GM23248 (cell line): ENCODE measurements at places on chromosomes 11 and 22.

DNA sequence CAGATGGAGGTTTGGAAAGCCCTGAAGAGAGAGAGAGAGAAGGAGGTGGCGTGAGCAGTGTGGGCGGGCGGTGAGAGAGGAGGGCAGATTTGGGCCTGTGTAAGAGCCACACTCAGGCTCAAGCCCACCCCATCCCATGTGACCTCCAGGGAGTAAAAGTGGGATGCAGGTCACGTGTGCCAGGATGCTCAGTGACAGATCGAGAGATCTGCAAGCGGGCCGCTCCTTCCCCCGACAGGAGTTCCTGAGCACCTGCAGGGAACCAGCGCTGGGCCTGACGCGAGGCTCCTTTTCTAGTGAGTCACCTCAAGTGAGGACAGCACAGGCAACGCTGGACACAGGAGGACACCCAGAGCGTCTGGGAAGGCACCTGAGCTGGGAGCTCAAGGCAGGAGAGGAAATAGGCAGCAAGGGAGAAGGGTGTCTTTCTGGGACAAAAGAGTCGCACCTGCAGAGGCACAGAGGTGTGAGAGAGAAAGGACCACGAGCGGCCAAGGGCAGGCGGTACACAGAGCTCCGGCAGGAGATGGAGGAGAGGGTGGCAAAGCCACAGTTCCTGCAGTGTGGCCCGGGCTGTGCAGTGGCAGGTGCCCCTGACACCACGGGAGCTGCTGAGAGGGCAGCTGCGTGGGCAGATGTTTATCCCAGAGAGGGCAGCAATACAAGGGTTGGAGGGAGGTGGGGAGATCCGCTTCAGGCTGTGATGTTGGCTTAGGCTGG lies 1294.8 kb downstream of the TBC1D22A start:
- DNase-seq, result no peak

GRCh38 chr22:27877501-27877900 lies 41.6 kb downstream of the PITPNB start:
- DNase-seq, result no peak

DNA sequence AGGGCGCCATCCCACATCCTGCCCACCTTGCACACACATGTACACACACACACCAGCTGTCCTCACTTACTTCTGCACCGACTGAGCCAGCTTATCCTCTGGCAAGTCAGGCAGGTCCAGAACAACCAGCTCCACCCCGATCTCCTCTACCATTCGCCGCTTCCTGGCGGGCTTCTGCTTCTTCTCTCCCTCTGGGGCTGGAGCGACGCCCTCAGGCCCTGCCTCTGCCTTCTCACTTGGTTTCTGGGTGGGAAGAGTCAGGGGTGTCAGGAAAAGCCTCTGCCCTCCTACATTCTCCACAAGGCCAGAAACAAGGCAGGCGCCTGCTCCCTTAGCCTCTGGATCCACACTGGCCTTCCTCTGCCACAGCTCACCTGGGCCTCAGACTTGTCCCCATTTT lies 8.4 kb downstream of the HYOU1 start:
- no peak for DNase-seq

DNA sequence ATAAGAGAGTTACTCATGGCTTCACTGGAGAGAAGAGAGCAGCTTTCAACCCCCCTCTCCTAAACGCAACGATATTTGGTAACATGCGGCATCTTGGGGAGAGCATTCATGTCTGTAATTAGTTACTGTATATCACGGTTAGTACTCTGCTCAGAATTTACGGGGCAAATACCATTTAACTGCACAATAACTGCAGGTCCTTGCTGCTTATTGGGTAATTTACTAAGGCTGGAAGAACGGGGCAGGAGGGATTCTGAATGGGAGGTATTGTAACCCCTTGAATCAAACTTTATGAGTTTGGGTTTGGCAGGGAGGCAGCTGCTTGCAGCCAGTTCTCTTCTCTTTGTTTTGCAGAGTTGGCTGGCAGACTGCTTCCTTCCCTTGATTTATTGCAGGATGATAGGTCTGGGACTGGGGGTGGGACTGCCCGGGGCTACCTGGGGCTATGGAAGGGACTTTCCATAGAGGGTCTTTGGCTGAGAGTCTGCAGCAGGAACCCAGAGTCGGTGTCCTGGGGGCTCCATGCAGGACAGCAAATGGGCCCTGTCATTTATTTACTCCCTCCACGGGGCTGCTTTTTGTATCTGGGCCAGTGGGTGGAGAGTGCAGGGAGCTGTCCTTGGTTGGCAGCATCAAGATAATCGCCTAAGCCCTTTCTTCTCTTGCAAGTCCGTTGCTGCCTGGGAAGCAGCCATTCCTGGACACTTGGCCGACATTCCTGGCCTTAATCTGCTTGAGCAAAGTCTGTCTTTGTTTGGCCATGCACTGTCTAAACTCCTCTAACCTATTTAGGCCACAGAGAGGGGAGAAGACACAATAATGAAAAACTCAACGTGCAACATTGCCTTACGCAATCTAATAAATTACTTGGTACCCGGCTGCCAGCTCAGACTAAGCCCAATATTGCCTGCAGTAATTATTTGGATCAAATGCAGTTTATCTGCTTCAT lies 188.9 kb downstream of the ST3GAL4 start:
- peak; percentile 59 for DNase-seq

GRCh38 chr11:102614031-102614430 lies 11.1 kb downstream of the MMP20 start:
- no peak for DNase-seq

- DNase-seq, result no peak
Measured at GRCh38 chr22:20087319-20088262, 7.5 kb downstream of the DGCR8 start.

DNA sequence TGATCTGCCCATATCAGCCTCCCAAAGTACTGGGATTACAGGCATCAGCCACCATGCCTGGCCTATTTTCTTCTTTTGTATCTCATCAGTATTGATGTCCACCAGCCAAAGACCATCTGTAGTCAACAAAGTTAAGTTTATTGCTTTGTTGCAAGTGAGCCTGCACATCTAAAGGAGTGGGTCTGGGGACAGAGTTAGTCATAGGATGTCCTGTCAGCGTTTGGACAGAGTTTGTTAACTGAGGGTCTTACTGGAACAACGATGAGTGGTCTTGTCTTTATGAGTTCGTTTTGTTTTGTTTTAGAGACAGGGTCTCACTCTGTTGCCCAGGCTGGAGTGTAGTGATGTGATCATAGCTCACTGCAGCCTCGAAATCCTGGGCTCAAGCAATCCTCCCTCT lies 40.6 kb upstream of the SEPTIN5 start:
- DNase-seq, result no peak

DNA sequence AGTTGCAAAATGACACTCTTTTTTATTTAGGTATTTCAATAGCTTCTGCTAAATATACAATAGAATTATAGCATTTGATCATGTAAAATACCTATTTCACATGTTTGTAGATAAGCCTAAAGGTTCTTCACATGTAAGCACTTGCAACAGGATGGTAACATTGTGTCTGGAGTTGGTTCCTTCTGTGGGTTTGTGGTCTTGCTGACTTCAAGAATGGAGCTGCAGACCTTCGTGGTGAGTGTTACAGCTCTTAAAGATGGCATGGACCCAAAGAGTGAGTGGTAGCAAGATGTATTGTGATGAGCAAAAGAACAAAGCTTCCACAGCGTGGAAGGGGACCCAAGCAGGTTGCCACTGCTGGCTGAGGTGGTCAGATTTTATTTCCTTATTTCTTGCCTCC lies 246.4 kb upstream of the PDGFD start:
- no peak for DNase-seq

- no peak for DNase-seq
Measured at GRCh38 chr11:47388697-47389576, 10.6 kb upstream of the SPI1 start.

- DNase-seq, result peak; percentile 30
Measured at GRCh38 chr22:44828193-44828592, 75.8 kb downstream of the ARHGAP8 start.

DNA sequence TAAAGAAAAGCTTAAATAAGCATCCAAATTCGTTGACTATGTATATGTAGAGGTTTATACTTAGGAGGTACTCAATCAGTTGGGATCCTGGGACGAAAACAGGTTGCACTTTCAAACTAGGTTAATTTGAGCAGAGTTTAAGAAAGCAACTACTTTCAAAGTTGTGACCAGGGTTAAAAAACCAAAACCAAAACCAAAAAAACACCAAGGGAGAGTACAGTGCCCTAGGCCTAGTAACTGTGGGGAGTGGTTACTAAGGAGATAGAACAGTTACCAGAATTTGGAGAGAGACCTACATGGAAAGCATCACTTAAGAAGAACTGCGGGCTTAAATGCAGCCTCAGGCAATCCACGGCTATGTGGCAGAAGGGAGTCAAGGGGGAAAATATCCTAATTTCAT lies 148.3 kb downstream of the JRKL start:
- no peak for DNase-seq

- DNase-seq, result no peak
Measured at GRCh38 chr22:27581236-27581635, 220.3 kb downstream of the MN1 start.

GRCh38 chr11:15107730-15108515 lies 6.8 kb upstream of the INSC start:
- peak; percentile 65 for DNase-seq

DNA sequence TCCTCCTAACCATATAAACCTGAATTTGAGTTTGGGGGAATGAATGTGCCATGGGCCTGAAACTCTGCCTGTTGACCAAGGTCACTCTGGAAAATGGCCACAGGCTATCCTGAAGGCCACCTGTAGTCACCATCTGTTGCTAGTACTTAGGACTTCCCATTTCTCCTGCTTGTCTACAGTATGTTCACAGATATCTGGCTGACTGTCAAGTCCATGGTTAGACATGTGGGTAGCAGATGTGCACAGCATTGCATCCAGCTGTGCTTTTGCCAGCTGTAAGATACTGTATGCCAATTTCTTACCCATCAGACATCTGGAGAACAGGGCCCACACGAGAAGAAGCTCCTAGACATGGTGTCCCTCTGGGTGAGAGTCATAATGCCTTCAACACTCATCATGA lies 475.4 kb downstream of the INSC start:
- peak; percentile 1 for DNase-seq

DNA sequence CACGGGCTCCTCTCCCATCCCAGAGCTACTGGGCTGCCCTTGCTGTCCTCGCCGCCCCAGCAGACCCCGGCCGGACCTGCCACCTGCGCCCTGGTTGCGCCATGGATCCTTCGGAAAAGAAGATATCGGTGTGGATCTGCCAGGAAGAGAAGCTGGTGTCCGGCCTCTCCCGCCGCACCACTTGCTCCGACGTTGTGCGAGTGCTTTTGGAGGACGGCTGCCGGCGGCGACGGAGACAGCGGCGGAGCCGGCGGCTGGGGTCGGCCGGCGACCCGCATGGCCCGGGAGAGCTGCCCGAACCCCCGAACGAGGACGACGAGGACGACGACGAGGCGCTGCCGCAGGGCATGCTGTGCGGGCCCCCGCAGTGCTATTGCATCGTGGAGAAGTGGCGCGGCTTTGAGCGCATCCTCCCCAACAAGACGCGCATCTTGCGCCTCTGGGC lies 382 bp downstream of the RASSF10 start:
- peak; percentile 34 for DNase-seq

GRCh38 chr11:127105593-127106541 lies 105.3 kb upstream of the KIRREL3 start:
- peak; percentile 11 for DNase-seq

DNA sequence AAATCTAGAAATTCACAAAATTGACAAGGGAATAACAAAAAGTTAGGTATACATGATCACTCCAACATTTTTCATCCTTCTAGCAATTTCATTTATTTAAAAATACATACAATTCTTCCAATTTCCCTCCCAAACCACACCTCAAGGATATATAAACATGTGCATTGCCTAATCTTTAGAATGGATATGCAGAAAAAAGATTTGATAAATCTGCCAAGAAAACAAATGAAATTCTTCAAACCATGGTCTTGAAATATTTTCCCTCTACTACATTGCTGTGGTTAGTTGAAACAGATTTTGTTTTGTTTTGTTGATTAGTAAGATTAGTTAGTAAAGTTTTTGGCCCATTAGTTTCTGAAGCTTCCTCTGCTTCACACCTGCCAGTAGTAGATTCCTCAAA lies 703.3 kb upstream of the CCDC179 start:
- no peak for DNase-seq

DNA sequence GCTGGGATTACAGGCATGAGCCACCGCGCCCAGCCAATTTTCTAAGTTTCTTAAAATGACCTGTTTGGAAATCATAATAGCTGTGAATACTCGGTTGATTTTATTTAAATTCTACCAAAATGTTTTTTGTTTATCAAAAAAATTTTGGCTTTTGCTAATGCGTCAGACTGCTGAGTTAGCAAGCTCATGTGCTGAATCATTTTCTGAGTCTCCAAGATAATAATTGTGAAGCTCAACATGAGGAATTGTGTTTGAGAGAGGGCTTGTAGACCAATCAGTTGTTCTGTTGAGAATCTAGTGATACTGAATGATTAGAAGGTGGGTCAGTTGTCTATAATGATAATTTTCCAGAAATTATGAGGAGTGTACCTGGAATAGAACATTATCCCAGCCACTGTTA lies 15.9 kb downstream of the RNF214 start:
- no peak for DNase-seq

DNA sequence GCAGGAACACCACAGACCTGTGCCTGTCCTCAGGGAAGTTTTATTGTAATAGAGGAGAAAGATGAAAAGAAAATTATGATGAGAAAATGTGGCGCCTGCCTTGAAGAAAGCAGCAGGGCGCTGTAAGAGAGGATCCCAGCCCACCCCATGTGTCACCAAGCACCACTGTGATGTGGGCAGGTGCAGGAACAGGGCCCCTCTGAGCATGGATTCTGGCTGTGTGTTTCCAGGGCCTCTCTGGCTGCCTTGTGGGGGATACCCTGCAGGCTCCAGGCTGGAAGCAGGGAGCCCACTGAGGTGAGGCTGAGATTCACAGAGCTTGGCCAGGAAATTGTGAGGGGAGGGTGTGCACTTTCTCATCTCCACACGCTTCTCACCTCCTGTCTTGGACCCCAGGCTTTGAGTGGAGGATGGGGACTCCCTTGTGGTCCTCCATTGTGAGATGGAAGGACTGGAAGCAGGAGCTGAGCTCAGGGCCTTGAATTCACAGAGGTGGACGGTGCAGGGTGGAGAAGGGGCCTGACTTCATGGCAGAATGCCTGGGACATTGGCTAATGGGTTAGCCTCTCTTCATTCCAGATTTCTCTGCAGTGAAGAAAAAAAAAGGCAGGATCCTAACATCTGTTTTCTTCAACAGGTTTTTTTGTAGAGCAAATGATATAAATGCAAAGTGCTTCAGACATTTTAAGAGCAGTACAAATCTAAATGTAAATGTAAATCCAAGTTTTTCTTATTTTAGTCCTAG lies 246.6 kb upstream of the B3GAT1 start:
- DNase-seq, result no peak

DNA sequence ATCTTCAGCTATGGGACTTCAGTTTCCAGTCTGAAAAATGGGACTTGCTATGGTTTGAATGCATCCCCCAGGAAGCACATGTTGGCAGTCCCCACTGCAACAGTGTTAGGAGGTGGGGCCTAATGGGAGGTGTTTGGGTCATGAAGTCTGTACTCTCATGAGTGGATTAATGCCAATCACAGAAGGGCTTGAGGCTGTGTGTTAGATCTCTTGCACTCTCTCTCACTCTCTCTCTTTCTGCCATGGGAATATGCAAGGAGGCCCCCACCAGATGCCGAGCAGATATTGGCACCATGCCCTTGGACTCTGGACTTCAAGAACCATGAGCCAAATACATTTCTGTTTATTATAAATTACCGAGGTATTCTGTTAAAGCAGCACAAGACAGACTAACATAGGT lies 7.8 kb upstream of the AP1B1 start:
- no peak for DNase-seq

GRCh38 chr22:29780748-29781676 lies 13.8 kb downstream of the UQCR10 start:
- DNase-seq, result peak; percentile 93
